ENCODE measurements at places on chromosomes 11 and 22. TPM values are rescaled to one million over a fixed set of nuclear protein-coding genes. Genes with fewer than 3 reads are reported as not detected.

Gene MED17
- 21.0 TPM for total RNA-seq

Gene SYNGR1
- total RNA-seq = 16.2 TPM

Gene TPH1
- total RNA-seq = under 0.01 TPM

Gene OR52E5
- total RNA-seq = not detected

Gene TST
- total RNA-seq = 23.7 TPM

Gene OR52H1
- 0.73 TPM for total RNA-seq

Gene PAMR1
- total RNA-seq = 141 TPM

Gene CATSPERZ
- 0.44 TPM for total RNA-seq

Gene OVOL1
- not detected for total RNA-seq

Measured in smooth muscle cell of trachea (primary cell).